ENCODE measurements at places on chromosomes 12 and 14. TPM values are rescaled to one million over a fixed set of nuclear protein-coding genes. Genes with fewer than 3 reads are reported as not detected.

The NCAPD2 gene
- 85.5 TPM for total RNA-seq

The NGDN gene
- total RNA-seq: 18.8 TPM

The NELL2 gene
- 0.49 TPM for total RNA-seq

The CLSTN3 gene
- 8.7 TPM for total RNA-seq

The TAS2R9 gene
- total RNA-seq: not detected

The TAS2R42 gene
- not detected for total RNA-seq

The VRTN gene
- total RNA-seq: not detected

The SLC5A8 gene
- total RNA-seq: not detected

The RFX4 gene
- not detected for total RNA-seq

The PRIMA1 gene
- not detected for total RNA-seq

The OR4M1 gene
- total RNA-seq: not detected

The LALBA gene
- total RNA-seq: not detected

The PLA2G1B gene
- total RNA-seq: not detected

The CDK17 gene
- 16.2 TPM for total RNA-seq

The PSMB11 gene
- total RNA-seq: not detected

The SLC22A17 gene
- total RNA-seq: 26.1 TPM

The LMNTD1 gene
- not detected for total RNA-seq

The B4GALNT1 gene
- total RNA-seq: 0.29 TPM

The AMN gene
- 0.12 TPM for total RNA-seq

The MANSC4 gene
- not detected for total RNA-seq

The R3HDM2 gene
- total RNA-seq: 27.8 TPM

The PZP gene
- total RNA-seq: not detected

The MDGA2 gene
- total RNA-seq: not detected

The METTL1 gene
- 10.1 TPM for total RNA-seq

The CLEC6A gene
- not detected for total RNA-seq

The RTL1 gene
- not detected for total RNA-seq

The GPR132 gene
- total RNA-seq: not detected

The CCDC177 gene
- not detected for total RNA-seq

The KRT79 gene
- total RNA-seq: not detected

The ENDOU gene
- not detected for total RNA-seq

The DGLUCY gene
- 37.0 TPM for total RNA-seq

The PTPRO gene
- total RNA-seq: not detected

The GPR84 gene
- not detected for total RNA-seq

The LUM gene
- total RNA-seq: 747 TPM

The SYNE3 gene
- 34.0 TPM for total RNA-seq

The KRT73 gene
- not detected for total RNA-seq

All from cardiac ventricle fibroblast (primary cell).